Caki2 (cell line): ENCODE measurements at places on chromosomes 1 and 21. TPM values are rescaled to one million over a fixed set of nuclear protein-coding genes. Genes with fewer than 3 reads are reported as not detected.

- DNase-seq = no peak
Observed at GRCh38 chr1:172969611-172970010, 81.1 kb downstream of the TNFSF18 start.

- DNase-seq = no peak
Observed at GRCh38 chr1:58231204-58231603, 315.3 kb downstream of the OMA1 start.

DNA sequence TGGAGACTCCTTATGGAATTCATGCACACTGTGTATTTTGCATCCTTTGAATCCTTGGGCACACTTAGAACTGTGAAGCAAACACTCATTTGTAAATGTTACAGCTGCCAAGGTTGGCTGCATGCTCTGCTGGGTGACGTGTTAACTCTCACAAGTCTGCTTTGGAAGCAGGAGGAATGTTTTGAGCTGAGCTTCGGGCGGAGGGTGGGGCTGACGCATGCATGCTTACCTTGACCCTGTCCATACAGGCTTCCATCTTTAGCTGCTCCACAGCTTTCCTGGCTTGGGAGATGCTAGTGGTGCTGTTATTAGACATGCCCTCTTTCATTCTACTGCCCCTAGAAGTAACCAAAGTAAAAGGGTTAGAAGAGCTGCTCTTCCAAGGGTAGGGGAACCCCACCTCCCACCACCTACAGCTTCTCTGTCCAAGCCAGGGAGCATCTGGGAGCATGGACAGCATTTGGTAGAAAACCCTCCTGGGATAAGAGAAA lies 66.0 kb downstream of the GNG4 start:
- DNase-seq = no peak

- no peak for DNase-seq
Observed at GRCh38 chr1:158652721-158653334, 33.7 kb downstream of the SPTA1 start.

DNA sequence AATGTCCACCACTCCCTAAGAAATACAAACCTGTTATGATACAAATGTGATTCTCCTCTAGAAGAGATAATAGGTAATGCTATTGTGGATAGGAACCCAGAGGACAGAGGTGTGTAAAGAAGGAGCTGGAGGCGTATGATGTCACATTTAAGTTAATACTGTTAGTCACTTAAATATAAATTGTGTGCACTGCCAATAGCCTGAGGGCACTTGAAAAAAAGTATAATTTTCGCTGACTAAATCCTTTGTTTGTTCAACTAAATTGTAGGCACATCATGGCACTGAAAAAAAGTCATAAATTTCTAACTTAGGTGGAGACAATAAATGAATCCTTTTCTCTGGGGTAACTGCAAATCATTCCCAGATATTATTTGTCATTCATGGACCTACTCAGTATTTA lies 4.4 kb downstream of the RCSD1 start:
- no peak for DNase-seq

GRCh38 chr1:21652937-21653743 lies 16.0 kb downstream of the RAP1GAP start:
- no peak for DNase-seq

GRCh38 chr1:64594446-64594845 lies 124.5 kb downstream of the CACHD1 start:
- no peak for DNase-seq

- DNase-seq = no peak
Observed at GRCh38 chr21:33664135-33664534, 21.8 kb downstream of the ITSN1 start.

- DNase-seq = peak; percentile 41
Observed at GRCh38 chr1:202998836-202999750, 8.1 kb upstream of the TMEM183A start.

DNA sequence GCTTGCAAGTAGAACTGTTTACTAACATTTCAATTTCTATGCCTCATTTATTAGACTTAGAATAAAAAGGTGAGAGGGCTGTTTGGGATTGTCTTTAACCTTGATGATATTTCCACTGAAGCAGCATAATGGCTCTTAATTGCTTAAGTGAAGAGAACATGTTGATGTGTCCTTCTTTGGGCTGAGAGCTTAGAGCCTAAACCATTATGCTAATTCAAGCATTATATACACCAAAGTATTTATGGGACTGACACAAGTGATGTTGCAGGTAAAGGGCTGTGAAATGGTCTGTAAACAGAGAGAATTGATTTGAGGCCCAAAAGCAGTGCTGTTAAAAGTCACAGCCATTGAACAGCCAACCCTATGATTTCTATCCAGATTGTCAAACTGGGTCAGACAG lies 113.9 kb downstream of the ATG4C start:
- DNase-seq = no peak

Gene SPATA17
- 5.0 and 17.2 TPM in 2 replicates for total RNA-seq
